ENCODE measurements at places on chromosomes 12 and 14. TPM values are rescaled to one million over a fixed set of nuclear protein-coding genes. Genes with fewer than 3 reads are reported as not detected.

The SCNN1A gene
- 0.18 TPM for total RNA-seq

The IFNG-AS1 gene
- total RNA-seq = not detected

The TC2N gene
- total RNA-seq = 0.53 TPM

The LGR5 gene
- total RNA-seq = not detected

DNA sequence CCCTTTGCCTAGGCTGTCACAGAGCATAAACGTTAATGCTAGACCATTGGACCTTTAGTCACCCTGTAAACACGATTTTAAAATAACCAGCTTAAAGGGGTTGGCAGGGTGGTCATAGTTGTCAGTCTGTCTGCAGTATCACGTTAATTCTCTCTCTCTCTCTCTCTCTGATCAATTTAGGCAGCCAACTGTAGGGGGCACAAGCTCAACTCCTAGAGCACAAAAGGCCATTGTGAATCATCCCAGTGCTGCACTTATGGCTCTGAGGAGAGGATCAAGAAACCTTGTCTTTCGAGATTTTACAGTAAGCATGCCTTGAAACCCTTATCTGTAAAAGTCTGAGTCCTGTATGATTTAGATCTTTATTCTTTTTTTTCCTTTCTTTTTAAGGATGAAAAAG, 97.1 kb downstream of the SCAF11 start:
- H3K27me3 ChIP-seq = 0 out of 2 replicates have a peak, but pooled peaks cover 4% of the 10 kb centered on the region
- H3K36me3 ChIP-seq = peaks cover 22% of the 10 kb centered on the region
- H3K27ac ChIP-seq = no peak overlapping the region

DNA sequence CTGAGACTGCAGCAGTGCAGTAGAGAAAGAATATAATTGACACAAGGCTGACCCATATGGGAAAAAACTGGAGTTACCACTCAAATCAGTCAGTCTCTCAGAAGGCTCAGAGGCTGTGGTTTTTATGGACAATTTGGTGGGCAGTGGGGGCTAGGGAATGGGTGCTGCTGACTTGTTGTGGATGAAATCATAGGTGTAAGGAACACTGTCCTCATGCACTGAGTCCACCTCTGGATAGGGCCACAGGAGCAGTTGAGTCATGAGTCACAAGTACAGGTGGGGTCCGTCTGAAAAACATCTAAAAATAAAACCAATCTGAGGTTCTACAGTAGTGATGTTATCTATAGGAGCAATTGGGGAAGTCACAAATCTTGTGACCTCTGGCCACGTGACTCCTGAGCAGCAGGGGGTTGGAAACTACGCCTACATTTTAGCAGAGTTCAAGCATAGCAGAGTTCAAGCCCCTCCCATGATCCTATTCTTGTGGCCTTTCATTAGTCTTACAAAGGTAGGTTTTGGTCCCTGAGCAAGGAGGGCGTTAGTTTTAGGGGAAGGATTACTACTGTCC, 18.1 kb upstream of the SGPP1 start:
- peaks cover 9% of the 10 kb centered on the region for H3K27me3 ChIP-seq
- H3K4me1 ChIP-seq = no peaks in the 10 kb centered on the region
- no peak overlapping the region for H3K27ac ChIP-seq
- no peak overlapping the region for H3K4me3 ChIP-seq
- H3K36me3 ChIP-seq = no peaks in the 10 kb centered on the region
- no peak for DNase-seq

DNA sequence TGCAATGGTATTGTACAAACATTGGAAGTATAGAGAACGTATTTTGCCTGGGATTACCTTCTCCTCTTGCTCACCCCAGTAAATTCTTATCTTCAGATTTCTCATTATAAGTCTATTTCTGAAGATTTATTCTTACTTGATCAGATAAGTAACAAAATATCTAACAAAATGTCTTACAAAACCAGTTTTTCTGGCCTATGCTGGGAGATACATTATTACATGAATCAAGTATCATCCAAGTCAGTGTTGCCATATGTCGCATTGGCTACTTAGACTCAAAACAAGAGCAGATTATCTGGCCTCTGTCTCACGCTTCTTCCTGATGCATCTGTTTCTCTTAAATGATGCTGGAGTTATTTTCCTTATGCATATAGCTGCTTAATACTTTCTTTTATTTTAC, 408.5 kb downstream of the CCER1 start:
- no peak overlapping the region for H3K27ac ChIP-seq
- no peaks in the 10 kb centered on the region for H3K36me3 ChIP-seq
- no peaks in the 10 kb centered on the region for H3K27me3 ChIP-seq
- DNase-seq = no peak
- no peak overlapping the region for H3K4me3 ChIP-seq

- H3K36me3 ChIP-seq = no peaks in the 10 kb centered on the region
- DNase-seq = no peak
- no peak overlapping the region for H3K4me3 ChIP-seq
- no peak overlapping the region for H3K27ac ChIP-seq
- peaks cover 4% of the 10 kb centered on the region for H3K4me1 ChIP-seq
- H3K27me3 ChIP-seq = no peaks in the 10 kb centered on the region
Measured at GRCh38 chr12:77130193-77130592, 64.8 kb upstream of the E2F7 start.

- peaks cover 40% of the 10 kb centered on the region for H3K36me3 ChIP-seq
- no peak overlapping the region for H3K27ac ChIP-seq
- DNase-seq = no peak
- H3K27me3 ChIP-seq = no peaks in the 10 kb centered on the region
- no peak overlapping the region for H3K4me3 ChIP-seq
- peaks cover 7% of the 10 kb centered on the region for H3K4me1 ChIP-seq
Measured at GRCh38 chr12:11868027-11868426, 202.7 kb upstream of the BCL2L14 start.

- no peak overlapping the region for H3K27ac ChIP-seq
- no peak for DNase-seq
- peaks cover 10% of the 10 kb centered on the region for H3K4me1 ChIP-seq
- H3K36me3 ChIP-seq = no peaks in the 10 kb centered on the region
Measured at GRCh38 chr12:121776190-121777098, 17.0 kb downstream of the RHOF start.

DNA sequence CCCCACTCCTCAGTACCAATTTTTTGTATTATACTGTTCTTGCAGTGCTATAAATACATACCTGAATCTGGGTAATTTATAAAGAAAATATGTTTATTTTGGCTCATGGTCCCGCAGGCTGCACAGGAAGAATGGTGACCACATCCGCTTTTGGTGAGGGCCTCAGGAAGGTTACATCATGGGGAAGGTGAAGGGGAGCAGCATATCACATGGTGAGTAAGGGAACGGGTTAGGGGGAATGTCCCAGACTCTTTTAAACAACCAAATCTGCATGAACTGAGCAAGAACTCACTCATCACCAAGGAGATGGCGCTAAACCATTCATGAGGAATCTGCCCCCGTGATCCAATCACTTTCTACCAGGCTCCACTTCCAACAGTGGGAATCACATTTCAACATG, 40.0 kb downstream of the OSBPL8 start:
- peaks cover 6% of the 10 kb centered on the region for H3K4me1 ChIP-seq
- no peak overlapping the region for H3K27ac ChIP-seq

DNA sequence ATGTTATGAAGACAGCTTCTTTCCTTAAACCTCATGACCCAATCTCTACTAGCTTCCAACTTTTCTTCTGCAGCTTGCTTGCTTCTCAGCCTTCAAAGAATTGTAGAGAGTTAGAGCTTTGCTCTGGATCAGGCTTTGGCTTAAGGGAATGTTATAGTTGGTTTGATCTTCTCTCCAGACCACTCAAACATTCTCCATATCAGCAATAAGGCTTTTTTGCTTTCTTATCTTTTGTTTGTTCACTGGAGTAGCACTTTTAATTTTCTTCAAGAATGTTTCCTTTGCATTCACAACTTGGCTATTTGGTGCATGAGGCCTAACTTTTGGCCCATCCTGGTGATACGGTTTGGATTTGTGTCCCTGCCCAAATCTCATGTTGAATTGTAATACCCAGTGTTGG, 163.8 kb downstream of the PCNX1 start:
- H3K4me3 ChIP-seq = no peak overlapping the region
- H3K4me1 ChIP-seq = peaks cover 27% of the 10 kb centered on the region
- H3K27me3 ChIP-seq = peaks cover 3% of the 10 kb centered on the region
- DNase-seq = no peak

GRCh38 chr14:104773505-104774452, 20.8 kb downstream of the SIVA1 start:
- H3K27ac ChIP-seq = no peak overlapping the region
- H3K4me3 ChIP-seq = no peak overlapping the region
- H3K4me1 ChIP-seq = peaks cover 6% of the 10 kb centered on the region
- H3K36me3 ChIP-seq = peaks cover 11% of the 10 kb centered on the region
- no peak for DNase-seq
- peaks cover 6% of the 10 kb centered on the region for H3K27me3 ChIP-seq

- peaks cover 63% of the 10 kb centered on the region for H3K4me1 ChIP-seq
- H3K27ac ChIP-seq = peak overlapping the region; percentile 52
- no peak overlapping the region for H3K4me3 ChIP-seq
- no peaks in the 10 kb centered on the region for H3K36me3 ChIP-seq
- no peak for DNase-seq
Measured at GRCh38 chr14:51400139-51400538, 160.1 kb downstream of the TMX1 start.

DNA sequence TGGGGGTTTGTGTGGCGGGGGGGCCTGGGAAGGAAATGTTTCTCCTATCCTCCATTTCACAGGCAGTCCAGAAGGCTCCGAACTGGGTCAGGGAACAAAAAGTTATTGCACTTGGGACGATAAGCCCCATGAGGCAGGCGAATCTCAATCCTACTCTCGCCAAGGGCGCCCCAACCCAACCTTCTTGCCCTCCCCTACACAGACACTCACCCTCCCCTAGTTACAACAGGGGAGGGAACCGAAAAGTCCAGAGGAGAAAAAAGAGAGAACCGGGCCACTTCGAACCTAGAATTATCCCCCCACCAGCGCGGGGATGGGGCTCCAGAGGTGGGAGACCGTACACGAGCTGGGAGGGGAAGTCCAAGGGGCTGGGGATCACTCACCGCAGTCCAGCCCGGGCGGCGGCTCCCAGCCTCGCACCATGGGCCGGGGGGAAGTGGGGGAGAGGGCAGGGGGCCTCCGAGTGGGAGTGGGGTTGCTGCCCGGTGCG, 357 bp downstream of the HOMEZ start:
- peaks cover 2% of the 10 kb centered on the region for H3K27me3 ChIP-seq
- H3K4me3 ChIP-seq = peak overlapping the region; percentile 98
- H3K4me1 ChIP-seq = peaks cover 23% of the 10 kb centered on the region
- no peaks in the 10 kb centered on the region for H3K36me3 ChIP-seq
- H3K27ac ChIP-seq = peak overlapping the region; percentile 57
